ENCODE measurements at places on chromosomes 5 and 9. TPM values are rescaled to one million over a fixed set of nuclear protein-coding genes. Genes with fewer than 3 reads are reported as not detected.
A peak's percentile ranks its signal among the peaks of the same experiment; 100 is the strongest.

Gene TRUB2
- 30.0 TPM for total RNA-seq

Gene KIF12
- 0.93 TPM for total RNA-seq

Gene OR13D1
- not detected for total RNA-seq

Gene ZNF462
- 259 TPM for total RNA-seq

Gene KYAT1
- total RNA-seq, result 19.5 TPM

Gene ACTBL2
- total RNA-seq, result not detected

Gene ZNF354C
- total RNA-seq, result 11.4 TPM

DNA sequence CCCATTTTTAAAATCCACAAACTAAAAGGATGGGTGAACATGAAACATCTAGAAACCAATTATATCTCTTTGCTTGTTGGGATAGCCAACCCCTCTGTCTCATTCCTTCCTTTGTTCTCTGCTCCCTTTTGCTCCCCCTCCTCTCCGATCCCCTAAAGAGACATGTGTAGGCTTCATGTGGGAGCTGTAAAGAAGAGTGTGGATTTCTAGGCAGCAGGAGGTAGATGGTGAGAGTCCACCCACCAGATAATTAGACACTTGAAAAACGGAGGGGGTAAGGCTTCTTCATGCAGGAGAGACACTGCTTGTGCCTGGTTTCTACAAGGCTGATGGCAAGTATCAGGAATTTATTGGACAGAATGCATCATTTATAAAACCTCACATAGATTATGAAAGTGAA is 27.3 kb upstream of the CFAP157 start:
- no peak for DNase-seq

DNA sequence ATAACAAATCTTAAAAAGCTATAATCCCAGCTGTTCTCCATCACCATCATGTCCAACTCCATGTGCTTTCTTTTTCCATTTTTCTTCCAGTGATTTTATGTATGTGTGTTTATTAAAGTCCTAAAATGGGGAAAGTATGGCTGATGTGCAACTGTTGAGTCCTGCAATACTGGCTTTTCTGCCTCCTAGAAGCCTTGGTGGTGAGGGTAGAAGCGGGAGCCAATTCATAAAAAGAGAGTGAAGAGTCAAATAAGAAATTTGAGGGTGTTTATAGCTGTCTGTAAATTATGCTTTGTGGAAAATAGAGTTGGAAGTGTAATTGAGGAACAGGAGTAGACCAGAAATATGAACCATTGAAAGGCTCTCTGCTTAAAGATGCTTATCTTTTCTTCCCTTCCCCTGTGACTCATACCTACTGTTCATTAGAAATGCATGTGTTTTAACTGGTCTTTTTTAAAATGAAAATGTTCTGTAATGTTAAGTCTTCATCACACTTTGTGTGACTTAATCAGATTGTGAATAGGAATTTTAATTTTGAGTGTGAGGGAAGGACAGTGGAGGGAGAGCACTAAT is 80.1 kb downstream of the ZCCHC7 start:
- no peak for DNase-seq

- DNase-seq, result no peak
Measured at GRCh38 chr5:98825582-98826375, 52.3 kb downstream of the RGMB start.

GRCh38 chr9:71680189-71680980 is 87.9 kb downstream of the CEMIP2 start:
- DNase-seq, result no peak

GRCh38 chr5:123265551-123265950 is 157.7 kb downstream of the CEP120 start:
- DNase-seq, result no peak

DNA sequence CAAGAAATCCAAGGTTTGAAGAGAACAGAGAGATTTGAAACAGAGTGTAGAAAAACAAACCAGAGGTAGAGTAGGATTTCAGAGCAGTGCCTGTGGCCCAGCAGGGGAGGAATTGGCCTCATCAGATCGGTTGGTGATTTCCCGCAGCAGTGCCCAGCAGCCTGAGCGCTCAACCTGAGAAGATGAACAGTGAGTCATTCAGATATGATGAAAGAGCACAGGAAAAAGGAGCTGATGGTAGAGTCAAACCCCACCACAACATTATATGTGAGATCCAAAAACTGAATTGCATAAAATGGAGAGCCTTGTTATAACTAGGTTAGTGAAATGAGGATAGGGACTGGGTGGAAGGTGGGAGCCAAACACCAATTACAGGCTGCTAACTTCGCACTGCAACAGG is 248.9 kb downstream of the PIK3R1 start:
- DNase-seq, result no peak

DNA sequence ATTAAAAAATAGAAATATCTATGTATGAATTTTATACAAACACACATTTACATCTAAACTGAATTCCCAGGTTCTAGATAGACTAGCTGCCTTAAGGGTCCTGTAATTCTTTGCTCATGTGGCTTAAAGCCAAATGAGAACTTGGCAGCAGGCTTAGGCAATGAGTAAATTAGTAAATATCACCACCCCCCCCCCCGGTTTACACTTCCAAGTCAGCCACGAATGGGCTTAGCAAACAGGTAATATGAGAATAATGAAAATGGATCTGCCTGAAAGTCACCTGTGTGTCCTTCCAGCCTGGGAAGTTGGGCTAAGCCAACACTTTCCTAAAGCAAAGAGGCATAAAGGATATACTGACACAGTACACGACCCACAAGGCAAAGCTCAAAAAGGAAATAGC is 108.6 kb downstream of the KLHL3 start:
- DNase-seq, result no peak

DNA sequence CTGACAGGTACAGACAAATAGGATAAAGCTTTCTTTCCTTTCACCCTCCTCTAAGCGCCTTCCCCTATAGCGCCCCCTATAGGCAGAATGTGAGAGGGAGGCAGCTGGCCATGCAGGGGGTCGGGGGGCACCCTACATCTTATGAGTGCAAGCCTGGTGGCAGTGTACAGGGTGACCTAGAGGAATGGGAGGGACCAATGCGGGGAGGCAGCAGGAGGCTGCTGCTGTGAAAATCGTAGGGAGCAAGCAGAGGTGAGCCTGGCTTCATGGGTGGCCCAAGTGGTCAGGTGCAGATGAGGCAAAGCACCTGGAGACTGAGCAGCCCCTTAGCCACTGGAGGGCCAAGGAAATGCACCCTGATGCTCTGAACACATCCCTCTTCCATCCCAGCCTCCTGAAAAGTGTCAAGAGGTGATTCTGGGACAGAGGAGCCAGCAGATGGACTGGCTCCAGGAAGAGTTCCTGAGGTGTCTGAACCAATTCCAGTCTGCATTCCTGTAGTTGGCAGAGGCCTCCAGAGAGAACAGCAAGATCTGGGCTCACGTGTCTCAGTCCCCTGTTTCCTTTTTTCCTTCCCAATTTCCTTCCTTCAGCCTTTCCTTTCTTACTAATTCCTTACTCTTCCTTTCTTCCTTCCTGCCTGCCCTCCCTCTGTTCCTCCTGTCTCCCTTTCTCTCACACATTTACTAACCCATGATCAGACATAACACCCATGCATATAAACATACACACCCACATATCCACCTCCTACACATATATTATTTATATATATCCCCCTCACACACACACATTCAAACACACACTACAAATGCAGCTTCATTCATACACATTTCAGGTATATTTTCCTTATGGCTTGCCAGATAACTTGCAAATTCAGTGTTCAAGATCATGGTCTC is 32.8 kb upstream of the GALNT10 start:
- no peak for DNase-seq

- DNase-seq, result no peak
Measured at GRCh38 chr9:18122171-18122570, 351.8 kb upstream of the ADAMTSL1 start.

- DNase-seq, result no peak
Measured at GRCh38 chr5:171521679-171522078, 102.2 kb downstream of the FGF18 start.

DNA sequence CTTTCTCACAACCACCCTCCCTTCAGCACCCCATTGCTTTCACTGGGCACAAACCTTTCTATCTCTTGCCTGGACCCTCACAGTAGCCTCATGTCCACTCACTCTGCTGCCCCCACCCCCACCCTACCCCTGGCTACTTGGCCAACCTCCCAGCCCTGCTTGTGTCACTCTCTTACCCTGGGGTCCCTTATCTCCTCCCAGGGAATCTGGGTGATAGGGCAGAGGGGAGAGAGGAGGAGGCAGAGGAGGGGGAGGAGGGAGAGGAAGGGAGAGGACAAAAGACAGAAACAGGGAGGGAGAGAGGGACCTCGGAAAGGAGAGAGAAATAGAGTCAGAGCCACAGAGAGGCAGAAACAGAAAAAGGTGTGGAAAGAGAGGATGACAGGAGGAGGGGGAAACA is 25.0 kb upstream of the KIF12 start:
- DNase-seq, result no peak

DNA sequence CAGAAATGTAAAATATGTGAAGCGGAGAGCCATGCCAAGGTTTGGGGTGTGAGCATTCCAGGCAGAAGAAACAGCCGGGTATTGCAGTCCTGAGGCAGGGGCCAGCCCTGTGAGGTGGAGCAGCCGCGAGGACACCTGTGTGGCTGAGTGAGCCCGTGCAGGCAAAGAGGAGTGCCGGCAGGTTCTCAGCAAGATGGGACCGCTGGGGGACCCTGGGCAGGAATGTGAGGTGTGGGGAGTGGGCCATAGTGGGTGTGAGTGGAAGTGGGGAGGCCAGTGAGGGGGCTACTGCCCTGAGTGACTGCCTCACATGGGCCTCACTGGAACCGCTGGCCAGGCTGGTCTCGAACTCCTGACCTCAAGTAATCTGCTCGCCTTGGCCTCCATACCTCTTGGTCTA is 8.1 kb upstream of the PRR7 start:
- DNase-seq, result no peak

GRCh38 chr9:74064702-74065101 is 432.4 kb upstream of the RORB start:
- no peak for DNase-seq

DNA sequence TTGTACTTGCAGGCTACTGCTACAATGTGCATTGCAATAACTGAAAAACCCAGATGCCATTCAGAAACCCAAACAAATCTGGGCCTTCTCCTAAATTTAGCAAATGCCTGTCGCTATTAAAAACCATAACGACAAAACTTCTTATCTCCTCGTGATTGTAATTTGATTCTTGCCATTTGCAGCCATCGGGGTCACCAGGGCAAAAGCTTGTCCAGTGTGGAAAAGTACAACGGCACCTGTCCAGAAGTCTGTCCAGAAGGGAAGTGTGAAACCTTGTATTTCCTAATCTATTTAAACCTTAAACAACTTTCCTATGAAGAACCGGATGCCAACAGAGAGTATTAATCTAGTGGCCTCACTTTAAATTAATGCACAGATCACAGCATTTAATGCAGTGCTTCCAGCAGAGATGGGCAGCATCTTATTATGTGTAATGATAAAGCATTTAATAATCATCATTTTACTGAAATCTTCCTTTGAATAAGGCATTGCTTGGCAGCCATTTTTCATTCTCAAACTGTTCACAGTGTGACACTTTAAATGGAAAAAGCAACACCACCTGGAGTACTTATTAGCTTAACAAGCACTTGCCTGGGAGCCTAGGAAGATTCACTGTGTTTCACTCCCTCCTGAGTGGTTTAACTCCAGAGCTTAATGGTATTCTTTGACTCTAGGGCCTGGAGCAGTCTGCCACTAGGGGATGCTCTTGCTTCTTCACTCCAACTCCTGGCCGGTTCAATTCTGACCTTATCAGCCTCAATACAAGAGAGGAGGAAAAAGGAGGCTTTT is 4.9 kb upstream of the C7 start:
- DNase-seq, result peak; percentile 59

GRCh38 chr9:105860516-105860915 is 166.2 kb downstream of the TMEM38B start:
- no peak for DNase-seq

DNA sequence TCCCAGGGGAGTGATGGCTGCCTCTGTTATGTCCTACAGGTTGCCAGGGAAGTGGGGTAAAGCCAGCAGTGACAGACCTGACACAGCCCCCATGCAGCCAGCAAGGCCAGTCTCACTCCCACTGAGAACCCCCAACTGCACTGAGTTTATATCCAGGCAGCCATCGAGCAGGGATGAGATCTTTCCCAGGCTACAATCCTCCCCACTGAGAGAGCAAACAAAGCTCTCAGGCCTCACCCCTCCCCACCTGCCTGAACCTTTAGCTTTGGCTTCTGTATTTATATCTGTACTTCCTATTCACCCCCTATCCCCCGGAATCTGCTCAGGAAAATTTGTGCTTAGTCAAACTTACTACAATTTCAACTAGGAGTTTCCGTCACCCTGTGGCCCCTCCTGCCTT is 284.1 kb downstream of the FAM170A start:
- no peak for DNase-seq

- DNase-seq, result no peak
Measured at GRCh38 chr5:140131967-140132409, 6.3 kb downstream of the IGIP start.

DNA sequence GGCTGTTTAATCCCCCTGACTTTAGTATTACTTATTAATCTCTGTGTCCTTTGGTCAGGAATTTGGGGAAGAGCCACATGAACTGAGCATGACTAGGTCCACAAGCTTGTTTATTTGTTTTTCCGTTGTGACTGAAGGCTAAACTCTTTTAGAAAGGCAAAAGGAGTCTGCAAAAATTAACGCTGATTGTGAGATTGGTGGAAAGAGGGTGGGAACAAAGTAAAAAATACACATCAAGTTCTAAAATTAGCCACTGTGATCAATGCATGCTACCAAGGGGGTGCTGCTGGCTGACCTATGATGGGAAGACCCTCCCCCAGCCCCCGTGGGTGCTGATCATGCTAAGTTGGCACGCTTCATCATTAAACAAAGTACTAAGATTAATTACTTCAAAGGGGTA is 356.8 kb downstream of the ADGRV1 start:
- DNase-seq, result no peak

DNA sequence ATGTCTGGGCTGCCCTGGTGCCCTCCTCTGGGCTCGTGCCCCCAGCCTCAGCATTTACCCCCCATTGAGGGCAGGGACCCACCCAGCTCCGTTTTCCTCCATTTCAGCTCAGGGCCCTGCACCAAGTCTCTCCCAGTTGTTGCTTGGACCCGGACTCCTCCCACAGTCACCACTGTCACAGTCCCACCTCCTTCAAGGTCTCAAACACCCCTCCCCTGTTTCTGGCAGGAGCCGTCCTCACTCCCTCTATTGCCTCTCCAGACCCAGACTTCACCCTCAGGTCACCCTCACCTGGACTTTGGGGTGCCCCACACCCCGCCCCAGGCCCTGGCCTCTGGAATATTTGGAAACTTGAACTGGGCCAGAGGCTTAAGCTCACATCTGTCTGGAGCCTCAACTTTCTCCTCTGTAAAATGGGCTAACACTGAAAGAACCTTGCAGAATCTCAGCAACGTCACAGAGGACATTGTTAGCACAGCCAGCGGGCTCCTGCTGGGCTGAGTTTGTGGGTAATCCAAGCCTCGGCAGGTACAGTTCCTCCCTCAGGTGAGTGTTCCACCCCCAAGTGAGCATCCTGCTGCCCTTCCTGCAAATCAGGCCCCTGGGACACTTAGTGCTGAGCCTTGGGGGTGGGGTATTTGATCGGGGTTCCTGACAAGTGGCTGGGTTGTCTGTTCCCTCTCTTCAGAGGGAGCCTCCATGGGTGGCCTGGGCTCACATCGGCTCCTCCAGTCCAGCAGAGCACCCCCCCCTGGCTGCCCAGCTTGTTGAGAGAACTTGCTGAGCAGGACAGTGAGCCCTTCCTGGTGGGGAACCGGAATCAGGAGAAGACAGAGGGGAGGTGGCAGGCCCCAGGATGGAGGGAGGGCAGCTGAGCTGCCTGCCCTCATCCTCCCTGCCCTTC is 130.1 kb downstream of the C9orf50 start:
- no peak for DNase-seq
